Activated CD4-positive, alpha-beta T cell treated with anti-CD3 and anti-CD28 coated beads for 36 hours (primary cell): ENCODE measurements at places on chromosomes 12 and 14. TPM values are rescaled to one million over a fixed set of nuclear protein-coding genes. Genes with fewer than 3 reads are reported as not detected.

GRCh38 chr12:47752552-47752951, 6.1 kb downstream of the RAPGEF3 start:
- H3K4me3 ChIP-seq, result no peak overlapping the region
- H3K27me3 ChIP-seq, result no peaks in the 10 kb centered on the region
- DNase-seq, result no peak
- H3K4me1 ChIP-seq, result peaks cover 32% of the 10 kb centered on the region
- H3K36me3 ChIP-seq, result no peaks in the 10 kb centered on the region

- H3K4me3 ChIP-seq, result no peak overlapping the region
- no peaks in the 10 kb centered on the region for H3K36me3 ChIP-seq
- H3K27me3 ChIP-seq, result peaks cover 11% of the 10 kb centered on the region
- peaks cover 5% of the 10 kb centered on the region for H3K4me1 ChIP-seq
- DNase-seq, result no peak
- H3K27ac ChIP-seq, result no peak overlapping the region
Measured at GRCh38 chr14:51333901-51334521, 94.0 kb downstream of the TMX1 start.

DNA sequence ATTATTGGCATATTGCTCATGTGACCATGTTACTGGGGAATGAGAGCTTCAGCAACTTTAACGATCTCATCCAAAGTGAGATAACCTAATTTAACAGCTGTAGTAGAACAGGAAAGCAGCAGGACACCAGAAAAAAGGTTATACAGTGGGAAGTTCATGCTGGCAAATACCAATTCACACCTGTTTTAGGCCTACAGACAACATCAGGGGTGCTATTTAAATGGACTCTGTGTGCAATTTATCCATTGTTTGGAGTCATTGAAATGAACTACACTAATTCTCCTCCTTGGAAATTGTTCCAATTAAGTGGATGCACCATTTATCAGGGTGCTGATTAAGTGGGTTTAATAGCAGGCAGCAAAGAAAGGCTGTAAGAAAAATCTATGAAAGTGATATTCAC, 424.4 kb upstream of the LMO3 start:
- no peak overlapping the region for H3K27ac ChIP-seq
- no peaks in the 10 kb centered on the region for H3K36me3 ChIP-seq
- no peaks in the 10 kb centered on the region for H3K27me3 ChIP-seq
- no peak overlapping the region for H3K4me3 ChIP-seq
- DNase-seq, result no peak
- no peaks in the 10 kb centered on the region for H3K4me1 ChIP-seq

- DNase-seq, result peak; percentile 85
- H3K4me1 ChIP-seq, result peaks cover 51% of the 10 kb centered on the region
- no peaks in the 10 kb centered on the region for H3K27me3 ChIP-seq
- H3K36me3 ChIP-seq, result peaks cover 56% of the 10 kb centered on the region
Measured at GRCh38 chr14:92677087-92677668, 71.2 kb downstream of the LGMN start.

GRCh38 chr14:31949709-31950108, 127.4 kb upstream of the ARHGAP5 start:
- peaks cover 7% of the 10 kb centered on the region for H3K4me1 ChIP-seq
- no peaks in the 10 kb centered on the region for H3K36me3 ChIP-seq
- no peak overlapping the region for H3K27ac ChIP-seq

- DNase-seq, result no peak
- no peak overlapping the region for H3K27ac ChIP-seq
- H3K4me3 ChIP-seq, result no peak overlapping the region
- peaks cover 24% of the 10 kb centered on the region for H3K36me3 ChIP-seq
- no peaks in the 10 kb centered on the region for H3K27me3 ChIP-seq
- H3K4me1 ChIP-seq, result no peaks in the 10 kb centered on the region
Measured at GRCh38 chr12:117005417-117006046, 93.7 kb downstream of the TESC start.

DNA sequence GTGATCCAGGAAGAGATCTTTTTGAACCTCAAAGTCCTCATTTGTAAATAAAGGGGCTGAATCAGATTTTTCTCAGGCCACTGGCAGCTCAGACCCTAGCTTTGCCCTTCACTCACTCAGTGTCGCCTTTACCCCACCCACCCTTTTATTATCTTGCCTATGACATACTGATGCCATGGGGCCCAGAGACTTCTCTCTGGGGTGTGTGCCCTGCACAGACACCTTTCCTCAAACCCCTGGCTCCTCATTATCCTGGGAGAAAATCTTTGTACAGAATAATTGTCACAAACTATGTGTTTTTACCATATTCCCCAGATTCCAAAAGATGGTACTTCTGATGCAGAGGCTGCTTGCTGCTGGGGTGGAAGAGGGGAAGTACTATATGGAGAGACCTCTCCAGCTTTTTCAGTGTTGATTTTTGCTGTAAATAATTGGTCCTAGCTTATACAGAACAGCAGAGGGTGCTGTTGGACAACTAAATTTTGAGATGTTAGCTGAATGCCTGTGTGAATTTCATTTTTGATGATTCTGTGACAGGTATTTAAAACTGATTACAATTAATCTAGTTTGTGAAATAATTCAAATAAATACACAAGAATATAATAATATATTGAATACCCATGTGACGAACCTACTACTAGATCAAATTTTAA, 53.9 kb upstream of the DCD start:
- no peaks in the 10 kb centered on the region for H3K27me3 ChIP-seq
- H3K36me3 ChIP-seq, result no peaks in the 10 kb centered on the region
- no peaks in the 10 kb centered on the region for H3K4me1 ChIP-seq
- DNase-seq, result no peak

DNA sequence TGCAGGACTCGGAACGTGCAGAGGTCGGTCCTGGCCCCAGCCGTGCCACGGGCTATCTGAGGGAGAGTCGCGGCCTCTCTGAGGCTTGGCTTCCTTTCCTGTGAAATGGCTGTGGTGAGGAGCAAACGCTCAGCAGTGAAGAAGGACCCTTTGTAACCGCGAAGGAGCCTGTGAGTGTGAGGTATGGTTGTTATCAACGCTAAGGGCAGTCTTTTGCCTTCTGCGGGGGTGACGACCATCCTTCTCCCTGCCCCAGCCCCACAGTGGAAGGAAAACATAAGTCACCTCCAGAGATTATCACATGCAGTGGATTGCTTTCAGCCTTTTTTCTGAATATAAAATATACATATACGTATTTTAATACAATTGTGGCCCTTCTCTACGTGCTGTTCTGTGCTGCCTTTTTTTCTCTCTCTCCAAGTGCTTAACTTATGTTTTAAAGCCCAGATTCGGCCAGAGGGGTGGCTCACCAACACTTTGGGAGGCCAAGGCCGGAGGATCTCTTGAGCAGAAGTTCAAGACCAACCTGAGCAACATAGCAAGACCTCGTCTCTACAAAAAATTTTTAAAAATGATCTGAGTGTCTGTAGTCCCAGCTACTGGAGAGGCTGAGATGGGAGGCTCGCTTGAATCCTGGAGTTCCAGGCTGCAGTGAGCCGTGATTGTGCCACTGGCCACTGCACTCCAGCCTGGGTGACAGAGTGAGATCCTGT, 17.4 kb downstream of the TAMALIN start:
- peak overlapping the region; percentile 77 for H3K4me3 ChIP-seq
- no peaks in the 10 kb centered on the region for H3K36me3 ChIP-seq
- H3K27me3 ChIP-seq, result no peaks in the 10 kb centered on the region
- peak overlapping the region; percentile 97 for H3K27ac ChIP-seq

DNA sequence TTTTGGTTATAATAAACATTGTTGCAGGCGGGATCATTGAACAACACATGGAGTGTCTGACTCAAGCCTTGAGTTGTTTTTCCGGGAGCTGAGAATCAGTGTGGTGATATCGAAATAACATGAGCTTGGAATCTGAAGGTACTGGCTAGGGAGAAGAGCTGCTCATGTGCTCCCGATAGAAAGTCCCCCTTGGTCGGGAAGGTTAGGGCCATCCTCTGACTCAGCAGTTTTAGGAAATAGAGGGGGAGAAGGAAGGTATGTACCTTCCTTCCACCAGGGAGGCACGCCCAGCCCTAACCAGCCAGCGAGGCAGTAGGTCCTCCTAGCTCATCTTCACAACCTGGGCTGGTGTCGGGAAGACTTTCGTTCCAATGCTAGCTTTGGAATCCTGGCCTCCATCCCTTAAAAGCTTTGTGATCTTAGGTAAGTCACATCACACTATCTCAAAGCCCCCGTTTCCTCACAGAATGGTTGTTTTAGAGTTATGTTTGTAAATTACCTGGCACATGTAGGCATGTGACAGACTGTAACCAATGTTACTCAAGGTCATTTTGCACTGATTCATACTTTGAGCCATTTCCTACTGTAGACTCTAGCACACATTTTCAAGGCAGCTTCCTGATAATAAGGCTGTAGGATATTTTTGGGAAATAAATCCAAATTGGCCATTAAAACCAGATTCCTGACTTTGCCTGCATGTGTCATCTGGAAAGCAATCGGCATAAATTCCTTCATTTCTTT, 1.9 kb upstream of the RAB35 start:
- peaks cover 74% of the 10 kb centered on the region for H3K4me1 ChIP-seq
- peak overlapping the region; percentile 87 for H3K27ac ChIP-seq
- peaks cover 25% of the 10 kb centered on the region for H3K36me3 ChIP-seq
- DNase-seq, result no peak
- peak overlapping the region; percentile 85 for H3K4me3 ChIP-seq

GRCh38 chr12:99926511-99927169, 58.1 kb downstream of the ANKS1B start:
- no peaks in the 10 kb centered on the region for H3K4me1 ChIP-seq
- H3K27ac ChIP-seq, result no peak overlapping the region
- no peaks in the 10 kb centered on the region for H3K36me3 ChIP-seq
- H3K27me3 ChIP-seq, result peaks cover 2% of the 10 kb centered on the region

GRCh38 chr12:106740818-106741217, 33.7 kb upstream of the RIC8B start:
- no peak for DNase-seq
- no peaks in the 10 kb centered on the region for H3K4me1 ChIP-seq
- no peak overlapping the region for H3K27ac ChIP-seq
- H3K27me3 ChIP-seq, result no peaks in the 10 kb centered on the region

DNA sequence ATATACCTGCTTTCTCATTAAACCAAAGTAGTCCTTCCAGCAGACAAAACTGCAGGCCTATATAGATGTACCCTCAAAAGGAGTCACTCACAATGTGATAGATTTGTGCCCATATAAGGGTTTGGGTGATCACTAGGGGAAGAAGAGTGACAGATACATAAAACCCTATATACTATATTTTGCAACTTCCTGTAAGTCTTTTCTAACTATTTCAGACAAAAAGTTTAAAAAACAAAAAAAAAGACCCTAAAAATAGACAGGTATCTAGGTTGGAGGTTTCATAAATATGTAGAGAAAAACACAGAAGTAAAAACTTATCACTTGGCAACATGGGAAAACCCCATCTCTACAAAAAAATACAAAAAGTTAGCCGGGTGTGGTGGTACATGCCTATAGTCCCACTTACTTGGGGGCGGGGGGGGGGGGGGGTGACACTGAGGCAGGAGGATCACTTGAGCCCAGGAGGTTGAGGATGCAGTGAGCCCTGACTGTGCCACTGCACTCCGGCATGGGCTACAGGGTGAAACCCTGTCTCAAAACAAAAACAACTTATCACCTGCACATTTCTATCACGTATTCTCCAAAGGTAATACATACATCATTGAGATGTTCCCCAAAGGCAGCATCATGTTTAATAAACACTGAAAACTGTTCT, 2.9 kb downstream of the VCPKMT start:
- H3K36me3 ChIP-seq, result peaks cover 59% of the 10 kb centered on the region
- H3K4me3 ChIP-seq, result no peak overlapping the region
- H3K4me1 ChIP-seq, result peaks cover 41% of the 10 kb centered on the region
- H3K27me3 ChIP-seq, result no peaks in the 10 kb centered on the region
- peak overlapping the region; percentile 67 for H3K27ac ChIP-seq

- no peaks in the 10 kb centered on the region for H3K36me3 ChIP-seq
- H3K4me1 ChIP-seq, result peaks cover 11% of the 10 kb centered on the region
- H3K27me3 ChIP-seq, result no peaks in the 10 kb centered on the region
Measured at GRCh38 chr14:92783813-92784431, 10.2 kb upstream of the GOLGA5 start.

GRCh38 chr12:113479590-113480335, 8.1 kb upstream of the LHX5 start:
- peaks cover 69% of the 10 kb centered on the region for H3K27me3 ChIP-seq
- H3K4me3 ChIP-seq, result peak overlapping the region; percentile 12
- peaks cover 4% of the 10 kb centered on the region for H3K4me1 ChIP-seq
- peaks cover 2% of the 10 kb centered on the region for H3K36me3 ChIP-seq
- peak; percentile 70 for DNase-seq

DNA sequence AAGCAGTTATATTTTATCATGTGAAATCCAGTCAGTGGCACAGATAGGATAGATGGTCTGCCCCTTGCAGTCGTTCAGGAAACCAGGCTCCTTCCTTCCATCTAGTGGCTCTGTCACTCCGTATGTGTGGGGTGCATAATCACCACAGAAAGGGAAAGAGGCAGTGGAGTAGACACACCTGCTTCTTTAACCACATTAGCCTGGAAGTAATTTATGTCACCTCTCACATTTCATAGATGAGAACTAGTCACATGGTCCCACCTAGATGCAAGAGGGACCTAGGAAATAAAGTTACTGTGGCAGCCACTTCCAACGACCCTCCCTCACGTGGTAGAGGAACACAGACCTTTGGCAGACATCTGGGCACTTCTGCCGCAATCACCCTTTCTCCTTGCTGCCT, 14.2 kb upstream of the RNU6-8 start:
- DNase-seq, result no peak
- H3K36me3 ChIP-seq, result no peaks in the 10 kb centered on the region
- no peak overlapping the region for H3K4me3 ChIP-seq
- peaks cover 3% of the 10 kb centered on the region for H3K4me1 ChIP-seq
- H3K27me3 ChIP-seq, result peaks cover 2% of the 10 kb centered on the region

DNA sequence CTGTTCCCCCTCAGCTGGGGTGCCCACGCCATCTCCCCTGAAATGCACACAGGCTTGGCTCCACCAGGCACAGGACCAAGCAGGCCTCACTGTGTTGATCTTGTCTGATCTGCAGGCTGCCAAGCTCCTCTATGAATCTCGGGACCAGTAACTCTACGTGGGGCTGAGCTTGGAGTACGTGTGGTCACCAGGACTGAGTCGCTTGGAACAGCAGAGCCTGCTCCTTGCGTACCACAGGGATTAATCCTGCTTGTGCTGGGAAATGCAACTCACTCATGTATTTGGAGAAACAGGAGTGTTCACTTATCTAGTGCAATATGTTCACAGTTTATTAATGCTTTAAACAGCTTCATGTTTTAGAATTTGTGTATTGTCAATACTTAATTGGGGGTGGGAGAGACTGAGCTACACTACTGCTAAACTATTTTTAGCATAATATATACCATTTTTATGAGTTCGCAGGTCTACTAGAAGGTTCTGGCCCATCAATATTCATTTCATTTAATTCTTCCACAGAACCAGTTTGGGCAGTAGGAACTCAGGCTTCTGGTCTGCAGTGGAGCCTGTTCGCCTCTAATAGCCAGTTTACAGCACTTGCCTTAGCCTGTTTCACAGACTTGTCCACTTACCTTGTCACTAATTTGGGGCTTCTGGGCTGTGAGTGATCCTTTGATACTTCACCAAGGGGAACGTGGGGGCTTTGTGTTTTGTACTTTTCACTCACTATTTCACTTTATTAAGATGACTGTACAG, 17.4 kb downstream of the ZFYVE21 start:
- H3K36me3 ChIP-seq, result peaks cover 3% of the 10 kb centered on the region
- H3K27me3 ChIP-seq, result no peaks in the 10 kb centered on the region
- H3K4me1 ChIP-seq, result no peaks in the 10 kb centered on the region

GRCh38 chr14:56333359-56334292, 215.4 kb downstream of the PELI2 start:
- no peaks in the 10 kb centered on the region for H3K36me3 ChIP-seq
- no peaks in the 10 kb centered on the region for H3K27me3 ChIP-seq
- DNase-seq, result no peak
- no peak overlapping the region for H3K4me3 ChIP-seq
- peaks cover 8% of the 10 kb centered on the region for H3K4me1 ChIP-seq

The CDCA3 gene
- 87.8 TPM for total RNA-seq

The SYCP3 gene
- not detected for total RNA-seq

The TAC3 gene
- 0.37 TPM for total RNA-seq

The GPR162 gene
- 0.26 TPM for total RNA-seq

The INHBC gene
- not detected for total RNA-seq

The C12orf50 gene
- total RNA-seq, result 0.11 TPM
